ENCODE measurements at places on chromosomes 16 and 17.

GRCh38 chr16:23058576-23058975 is 90.7 kb downstream of the USP31 start:
- no peak for DNase-seq

- no peak for DNase-seq
Observed at GRCh38 chr17:17769869-17770631, 66.7 kb downstream of the SREBF1 start.

GRCh38 chr16:57799600-57800199 is 2.6 kb downstream of the KIFC3 start:
- DNase-seq: no peak

DNA sequence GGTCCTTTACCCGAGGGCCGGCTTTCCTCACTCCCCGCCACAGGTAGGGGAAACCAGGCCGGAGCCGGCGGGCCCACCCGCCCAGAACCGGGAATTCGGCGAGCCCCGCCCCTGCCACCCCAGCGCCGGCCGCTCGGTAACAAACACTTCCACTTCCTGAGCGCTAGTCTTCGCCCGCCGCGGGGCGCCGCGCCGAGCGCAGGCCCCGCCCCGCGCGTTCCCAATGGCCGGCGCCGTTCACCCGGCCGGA is 224 bp upstream of the NHERF1 start:
- no peak for DNase-seq

All from NCI-H1417 (cell line).